NCI-H1417 treated with DMSO at 0.1 percent for 48 hours (cell line): ENCODE measurements at places on chromosomes 1 and 21.

GRCh38 chr1:67784545-67785186 lies 48.6 kb downstream of the GNG12 start:
- no peak for DNase-seq

DNA sequence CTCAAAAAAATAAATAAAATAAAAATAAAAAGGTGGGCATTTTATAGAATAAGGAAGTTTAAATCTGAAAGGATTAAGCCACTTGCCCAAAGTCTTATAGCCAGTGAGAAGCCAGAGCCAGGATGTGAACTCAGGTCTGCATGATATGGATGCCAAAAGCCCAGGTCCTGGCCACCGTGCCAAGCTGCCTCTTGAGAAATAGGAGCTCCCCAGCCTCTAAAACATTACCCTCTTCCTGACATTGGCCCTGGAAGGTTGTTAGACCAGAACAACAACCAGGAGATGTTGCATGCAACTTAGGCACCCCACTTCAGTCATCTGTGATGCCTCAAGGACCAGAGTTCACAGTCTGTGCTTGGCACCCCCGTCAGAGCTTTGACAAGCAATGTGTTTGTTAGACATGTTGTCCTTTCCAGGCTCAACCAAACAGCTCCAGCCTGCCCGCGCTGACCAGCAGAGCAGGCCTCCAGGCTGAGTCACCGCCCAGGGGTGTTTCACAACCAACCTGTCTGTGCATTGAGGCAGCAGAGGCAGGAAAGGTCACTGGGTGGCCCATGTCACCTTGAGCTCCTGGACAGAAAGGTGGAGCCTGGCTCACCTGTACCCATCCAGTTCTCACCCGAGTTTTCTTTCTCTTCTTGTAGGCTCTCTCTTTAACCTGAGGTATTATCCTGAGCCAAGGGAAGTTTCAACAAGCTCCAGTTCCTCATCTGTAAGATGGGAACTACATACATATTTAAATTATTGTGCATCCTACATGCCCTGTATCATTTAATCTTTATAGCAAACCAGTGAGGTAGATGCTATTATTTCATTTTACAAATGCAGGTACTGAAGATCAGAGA lies 14.9 kb upstream of the MED18 start:
- DNase-seq: no peak

DNA sequence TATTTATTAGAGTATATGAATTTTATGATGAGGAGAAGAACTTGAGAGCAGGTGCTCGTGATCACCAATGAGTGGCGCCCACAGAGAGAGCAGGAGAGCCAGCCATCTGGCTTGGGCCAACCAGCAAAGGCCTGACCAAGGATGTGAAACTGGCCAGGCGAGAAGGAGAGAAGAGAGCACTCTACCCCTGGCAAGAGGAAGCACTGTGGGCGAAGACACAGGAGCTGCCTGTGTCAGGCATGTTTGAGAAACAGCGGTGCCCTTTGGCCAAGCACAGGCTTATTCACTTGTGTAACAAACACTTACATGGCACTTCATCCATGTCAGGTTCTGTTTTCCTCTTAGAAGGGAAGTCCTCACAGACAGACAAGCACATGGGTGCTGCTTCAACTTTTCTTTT lies 4.2 kb upstream of the SIPA1L2 start:
- no peak for DNase-seq

GRCh38 chr1:239155466-239156091 lies 230.8 kb upstream of the CHRM3 start:
- DNase-seq: no peak

DNA sequence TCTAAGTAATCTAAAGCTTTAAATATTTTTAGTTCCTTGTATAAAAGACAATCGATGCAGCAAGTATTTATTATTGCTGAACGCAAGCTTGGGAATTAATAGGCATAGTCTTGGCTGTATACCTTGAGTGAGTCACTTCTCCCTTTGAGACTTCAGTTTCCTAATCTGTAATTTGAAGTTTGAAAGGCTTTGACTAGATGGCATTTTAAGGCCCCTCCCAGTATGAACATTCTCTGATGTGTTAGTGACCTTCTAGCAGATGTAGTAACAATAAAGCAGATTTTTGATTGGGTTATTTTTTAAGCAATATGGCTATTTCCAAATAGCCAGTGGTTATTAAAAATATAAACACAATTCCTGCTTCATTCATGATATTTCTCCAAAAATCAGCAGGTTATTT lies 58.2 kb downstream of the DUSP10 start:
- DNase-seq: no peak

DNA sequence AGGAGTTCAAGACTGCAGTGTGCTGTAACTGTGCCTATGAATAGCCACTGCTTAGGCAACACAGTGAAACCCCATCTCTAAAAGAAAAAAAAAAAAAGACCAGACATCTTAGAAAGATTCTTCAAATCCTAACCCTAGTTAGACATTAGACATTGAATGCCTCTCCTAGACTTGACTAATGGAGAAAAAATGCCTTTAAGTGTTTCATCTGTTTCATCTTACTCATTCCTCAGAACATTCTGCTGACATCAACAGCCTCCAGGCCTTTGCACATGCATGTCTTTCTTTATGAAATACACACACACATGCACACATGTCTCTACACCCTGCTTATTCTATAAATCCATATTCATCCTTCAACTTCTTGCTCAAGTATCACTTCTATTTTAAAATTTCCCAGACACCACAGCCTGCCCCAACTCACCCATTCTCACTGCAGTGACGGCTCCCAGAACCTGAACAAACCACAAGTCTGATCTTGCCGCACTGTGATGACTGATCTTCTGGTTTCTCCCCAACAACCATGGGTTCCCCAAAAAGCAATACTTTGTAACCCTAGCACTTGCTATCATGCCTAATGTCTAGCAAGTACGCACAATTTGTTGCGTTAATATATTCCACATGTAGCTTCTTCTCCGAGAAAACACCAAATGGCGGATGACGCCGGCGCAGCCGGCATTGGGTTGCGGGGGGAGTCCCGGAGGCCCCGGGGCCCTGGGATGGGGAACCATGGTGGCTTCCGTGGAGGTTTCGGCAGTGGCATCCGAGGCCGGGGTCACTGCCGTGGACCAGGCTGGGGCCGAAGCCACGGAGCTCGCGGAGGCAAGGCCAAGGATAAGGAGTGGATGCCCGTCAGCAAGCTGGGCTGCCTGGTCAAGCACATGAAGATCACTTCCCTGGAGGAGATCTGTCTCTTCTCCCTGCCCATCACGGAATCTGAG lies 37.4 kb downstream of the LRRC52 start:
- no peak for DNase-seq

- DNase-seq: no peak
Observed at GRCh38 chr1:180239145-180240096, 9.4 kb downstream of the LHX4 start.

- DNase-seq: no peak
Observed at GRCh38 chr21:19999369-20000272, 998.6 kb upstream of the NCAM2 start.

DNA sequence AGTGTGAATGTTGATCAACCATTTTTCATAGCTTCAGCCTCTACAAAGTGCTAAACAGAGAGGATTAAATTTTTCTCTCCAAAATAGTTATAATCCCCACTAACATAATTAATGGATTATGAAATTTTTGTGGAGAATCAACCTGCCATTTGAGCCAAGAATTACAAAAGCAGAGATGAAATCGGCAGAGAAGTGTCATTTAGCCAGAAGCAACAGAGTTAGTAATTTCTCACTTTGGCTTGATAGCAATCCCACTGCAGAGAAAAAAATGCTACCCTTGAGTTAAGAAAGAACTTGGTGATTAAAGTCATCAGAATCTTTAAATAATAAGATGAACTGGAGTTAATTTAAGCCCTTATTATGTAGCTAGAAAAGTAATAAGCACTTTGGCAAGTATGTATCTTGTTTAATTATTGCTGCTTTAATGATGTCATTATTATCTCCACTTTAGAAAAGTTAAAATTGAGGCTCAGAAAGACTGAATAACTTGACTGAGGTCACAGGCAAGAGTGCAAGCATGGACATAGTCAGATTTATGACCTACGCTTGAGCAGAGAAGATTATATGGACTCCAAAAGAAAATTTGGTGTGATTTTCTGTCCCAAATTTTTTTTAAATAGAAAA lies 37.3 kb downstream of the RGS4 start:
- no peak for DNase-seq

DNA sequence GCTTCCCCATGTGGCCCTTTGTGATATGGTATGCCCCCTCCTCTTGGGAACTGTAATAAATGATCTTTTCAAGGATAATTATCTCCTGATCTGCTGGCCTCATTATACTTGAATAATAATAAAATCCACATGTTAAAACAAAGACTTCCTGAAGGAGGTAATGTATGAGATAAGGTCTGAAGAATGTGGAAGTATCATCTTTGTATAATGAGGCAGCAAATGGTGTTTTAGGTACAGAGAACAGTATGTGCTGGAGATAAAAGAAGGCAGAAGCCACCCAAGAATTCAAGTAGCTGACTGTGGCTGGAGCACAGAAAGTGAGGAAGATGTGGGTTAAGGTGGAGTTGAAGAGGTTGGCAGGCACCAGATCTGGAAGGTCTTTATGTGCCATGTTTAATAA lies 12.8 kb upstream of the COG2 start:
- no peak for DNase-seq
